ENCODE measurements at places on chromosomes 16 and 17.

DNA sequence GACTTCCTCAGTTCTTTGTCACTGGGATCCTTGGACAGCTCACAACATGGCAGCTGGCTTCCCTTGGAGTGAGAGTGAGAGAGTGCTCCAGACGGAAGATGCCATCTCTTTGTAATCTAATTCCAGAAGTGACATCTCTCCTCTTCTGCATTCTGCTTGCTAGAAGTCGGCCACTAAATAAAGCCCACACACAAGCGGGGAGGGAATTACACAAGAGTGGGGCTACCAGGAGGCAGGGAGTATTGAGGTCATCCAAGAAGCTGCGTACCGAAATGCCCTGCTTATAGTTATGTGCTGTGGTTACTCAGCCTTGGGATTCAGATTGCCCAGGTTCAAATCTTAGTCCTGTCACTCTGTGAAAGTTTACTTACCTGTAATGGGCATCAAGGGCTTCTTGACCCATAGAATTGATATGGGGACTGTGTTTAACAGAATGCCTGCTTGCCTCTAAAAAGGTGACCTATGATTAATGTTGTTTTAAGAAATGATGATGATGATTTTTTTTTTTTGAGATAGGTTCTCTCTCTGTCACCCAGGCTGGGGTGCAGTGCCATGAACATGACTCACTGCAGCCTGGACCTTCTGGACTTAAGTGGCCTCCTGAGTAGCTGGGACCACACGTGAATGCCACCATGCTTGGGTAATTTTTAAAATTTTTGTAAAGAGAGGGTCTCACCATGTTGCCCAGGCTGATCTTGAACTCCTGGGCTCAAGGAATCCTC, 120.9 kb upstream of the HS3ST2 start:
- DNase-seq = no peak

DNA sequence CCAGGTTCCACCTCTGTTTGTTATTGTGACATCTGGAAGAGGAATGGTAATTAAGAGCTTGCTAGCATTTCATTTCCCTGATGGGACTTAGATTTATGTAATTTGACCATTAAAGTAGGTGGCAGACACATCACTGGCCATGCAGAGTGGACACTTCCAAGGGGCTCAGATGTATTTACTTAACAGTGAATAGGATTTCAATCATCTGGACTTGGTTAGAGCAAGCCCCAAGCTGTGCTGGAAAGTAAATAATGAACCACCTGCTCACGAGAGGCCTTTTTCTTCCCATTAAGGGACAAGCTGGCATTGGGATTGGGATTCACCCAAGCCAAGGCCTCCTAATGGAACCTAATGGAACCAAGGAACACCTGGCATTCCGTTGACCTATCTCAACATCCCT, 395.3 kb downstream of the HS3ST4 start:
- no peak for DNase-seq

GRCh38 chr17:8614988-8615387, 15.5 kb downstream of the MYH10 start:
- no peak for DNase-seq

DNA sequence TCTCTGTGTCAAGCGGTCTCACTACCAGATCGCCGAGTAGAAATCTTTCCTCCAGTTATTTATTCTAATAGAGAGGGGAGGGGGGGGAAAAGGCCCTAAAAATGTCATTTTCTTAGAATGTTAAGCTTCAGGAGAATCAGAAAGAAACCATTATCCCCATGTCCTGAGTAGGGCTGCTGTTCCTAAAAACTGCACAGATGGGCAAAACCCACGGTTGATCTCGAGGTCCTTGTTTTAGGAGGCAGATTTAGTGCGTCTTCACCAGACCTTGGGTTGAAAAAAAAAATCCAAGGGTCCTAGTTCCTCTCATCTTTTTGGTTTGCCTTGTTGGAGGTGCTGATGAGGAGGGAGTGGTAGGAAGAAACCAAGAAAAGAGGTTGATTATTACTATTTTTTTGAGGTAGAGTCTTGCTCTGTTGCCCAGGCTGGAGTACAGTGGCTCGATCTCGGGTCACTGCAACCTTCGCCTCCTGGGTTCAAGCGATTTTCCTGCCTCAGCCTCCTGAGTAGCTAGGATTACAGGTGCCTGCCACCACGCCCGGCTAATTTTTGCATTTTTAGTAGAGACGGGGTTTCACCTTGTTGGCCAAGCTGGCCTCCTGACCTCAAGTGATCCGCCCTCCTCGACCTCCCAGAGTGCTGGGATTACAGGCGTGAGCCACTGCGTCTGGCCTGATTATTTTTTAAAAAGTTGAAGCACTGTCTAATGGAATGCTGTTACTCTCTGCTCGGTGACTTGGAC, 1.4 kb downstream of the CBFB start:
- no peak for DNase-seq

DNA sequence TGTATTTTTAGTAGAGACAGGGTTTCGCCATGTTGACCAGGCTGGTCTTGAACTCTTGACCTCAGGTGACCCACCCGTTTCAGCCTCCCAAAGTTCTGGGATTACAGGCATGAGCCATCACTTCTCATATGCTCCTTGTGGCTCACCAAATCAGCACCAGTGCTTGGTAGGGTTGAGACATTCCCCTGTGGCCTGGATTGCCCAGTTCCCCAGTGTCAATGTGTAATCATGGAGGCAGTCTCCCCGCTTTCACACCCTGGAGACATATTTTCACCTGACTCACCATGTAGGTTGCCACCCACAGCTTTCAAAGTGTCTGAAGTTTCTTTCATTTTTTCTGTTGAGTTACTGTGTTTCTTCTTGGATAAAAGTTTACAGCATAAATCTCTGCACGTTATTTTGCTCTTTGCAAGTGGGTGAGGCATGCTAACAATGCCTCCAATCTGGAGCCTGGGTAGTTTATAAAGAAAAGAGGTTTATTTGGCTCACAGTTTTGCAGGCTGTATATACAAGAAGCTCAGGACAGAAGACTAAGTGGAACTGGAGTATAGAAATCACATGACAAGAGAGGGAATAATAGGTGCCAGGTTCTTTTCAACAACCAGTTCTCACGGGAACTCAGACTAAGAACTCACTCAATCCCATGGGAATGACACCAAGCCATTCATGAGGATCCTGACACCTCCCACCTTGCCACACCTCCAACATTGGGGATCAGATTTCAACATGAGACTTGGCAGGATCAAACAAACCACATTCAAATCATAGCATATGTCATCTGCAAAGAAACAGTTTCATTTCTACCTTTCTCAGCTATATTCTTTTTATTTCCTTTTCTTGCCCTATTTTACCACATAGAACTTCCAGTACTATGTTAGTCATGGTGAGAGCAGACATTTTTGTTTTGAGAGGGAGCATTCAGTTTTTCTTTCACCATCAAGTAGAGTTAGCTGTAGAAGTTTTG, 113.2 kb downstream of the PHKB start:
- DNase-seq = peak; percentile 11

Data from stimulated activated CD4-positive, alpha-beta T cell treated with anti-CD3 and anti-CD28 coated beads, Interleukin-4, amount 100 ng/mL, for 4 hours (primary cell).